ENCODE measurements at places on chromosomes 5 and 9. TPM values are rescaled to one million over a fixed set of nuclear protein-coding genes. Genes with fewer than 3 reads are reported as not detected.
A peak's percentile ranks its signal among the peaks of the same experiment; 100 is the strongest.

Gene PTGS1
- total RNA-seq = 3.9 TPM

Gene PCDHGA10
- 4.3 TPM for total RNA-seq

Gene GLDC
- total RNA-seq = not detected

Gene PRR16
- not detected for total RNA-seq

Gene TNFSF15
- total RNA-seq = 5.2 TPM

Gene IRGM
- total RNA-seq = not detected

Gene SLC34A3
- total RNA-seq = not detected

Gene HTR4
- total RNA-seq = 0.15 TPM

DNA sequence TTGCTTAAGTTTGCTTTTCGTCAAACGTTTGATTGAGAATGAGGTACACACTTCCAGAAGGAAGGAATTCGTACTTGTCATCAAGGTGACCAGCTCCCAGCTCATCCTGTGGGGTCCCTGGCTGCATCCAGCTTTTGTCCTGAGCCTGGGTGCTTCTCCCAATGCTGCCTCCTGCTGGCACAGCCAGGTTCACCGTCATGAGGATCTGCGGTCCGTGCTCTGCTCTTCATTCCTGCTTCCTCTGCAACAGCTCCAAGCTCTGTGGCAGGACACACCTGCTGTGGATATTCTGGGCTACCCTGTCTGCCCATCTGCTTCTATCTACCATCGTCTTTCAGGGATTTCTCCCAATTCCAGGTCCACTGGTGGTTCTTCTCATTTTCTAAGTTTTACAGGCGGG is 13.3 kb upstream of the UBE2QL1 start:
- peak; percentile 29 for DNase-seq

DNA sequence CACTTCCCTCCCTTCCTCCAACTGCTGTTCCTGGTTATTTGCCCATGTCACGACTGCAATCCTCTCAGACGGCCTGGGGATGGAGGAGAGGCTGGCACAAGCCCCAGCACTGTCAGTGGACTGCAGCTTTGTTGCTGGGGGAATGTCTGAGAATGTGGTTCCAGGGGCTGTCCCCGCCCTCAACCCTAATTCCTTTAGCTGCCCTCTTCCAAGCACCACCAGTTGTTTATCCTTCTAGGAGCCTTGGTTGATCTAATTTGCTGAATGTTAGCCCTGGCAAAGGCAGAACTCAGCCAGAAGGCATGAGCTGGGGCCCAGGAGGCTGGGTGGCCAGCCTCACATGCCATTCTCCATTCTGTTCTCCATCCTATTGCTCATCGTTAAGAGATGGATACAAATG is 51.6 kb downstream of the ADAM19 start:
- no peak for DNase-seq

DNA sequence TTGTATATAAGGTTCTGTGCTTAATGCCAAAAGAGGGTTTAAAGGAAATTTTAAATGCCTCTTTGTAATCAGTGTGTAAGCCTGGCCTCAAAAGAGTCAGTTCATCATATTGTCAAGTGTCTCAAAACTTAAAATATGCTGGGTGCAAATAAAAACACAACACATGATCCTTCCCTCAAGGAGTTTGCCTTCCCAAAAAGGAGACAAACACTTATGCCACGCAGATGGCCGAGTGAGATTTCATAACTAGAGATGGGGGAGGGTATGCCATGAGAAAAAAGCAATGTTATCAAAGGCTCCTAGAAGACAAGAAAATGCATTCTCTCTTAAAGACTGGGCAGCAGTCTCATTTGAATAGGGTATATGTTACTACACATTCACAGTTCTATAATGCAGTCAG is 55.2 kb downstream of the FBXO38 start:
- DNase-seq = no peak

GRCh38 chr9:115202181-115202580 is 84.2 kb upstream of the TNC start:
- DNase-seq = no peak

- no peak for DNase-seq
Measured at GRCh38 chr5:167413506-167413905, 877.9 kb upstream of the WWC1 start.

DNA sequence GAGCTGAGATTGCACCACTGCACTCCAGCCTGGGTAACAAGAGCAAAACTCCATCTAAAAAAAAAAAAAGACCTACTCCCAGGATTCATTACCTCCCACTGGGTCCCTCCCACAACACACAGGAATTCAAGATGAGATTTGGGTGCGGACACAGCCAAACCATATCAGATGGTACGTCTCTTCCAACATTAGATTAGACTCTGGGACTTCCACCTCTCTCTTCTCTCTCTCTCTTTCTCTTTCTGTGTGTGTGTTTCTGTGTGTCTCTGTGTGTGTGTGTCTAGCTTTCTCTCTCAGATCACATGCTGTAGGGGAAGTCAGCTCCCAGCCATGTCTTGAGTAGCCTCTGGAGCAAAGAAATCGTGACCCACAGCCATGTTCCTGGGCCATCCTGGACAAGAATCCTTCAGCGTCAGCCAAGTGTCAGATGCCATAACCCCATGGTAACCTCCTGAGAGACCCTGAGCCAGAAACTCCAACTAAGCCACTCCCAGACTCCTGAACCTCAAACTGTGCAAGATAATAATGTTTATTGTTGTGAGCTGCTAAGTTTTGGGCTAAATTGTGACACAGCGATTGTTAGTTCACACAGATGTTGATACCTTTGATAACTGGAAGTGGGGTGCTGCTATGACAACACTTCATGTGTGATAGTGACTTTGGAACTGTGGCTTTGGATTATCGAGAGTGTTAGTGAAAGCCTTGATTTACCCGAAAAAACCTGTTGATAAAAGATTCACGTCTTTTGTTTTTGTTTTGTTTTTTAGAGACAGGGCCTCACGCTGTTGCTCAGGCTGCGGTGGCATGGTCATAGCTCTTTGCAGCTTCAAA is 4.1 kb upstream of the CMBL start:
- DNase-seq = no peak

- DNase-seq = peak; percentile 53
Measured at GRCh38 chr5:58241389-58241788, 218.5 kb downstream of the PLK2 start.

DNA sequence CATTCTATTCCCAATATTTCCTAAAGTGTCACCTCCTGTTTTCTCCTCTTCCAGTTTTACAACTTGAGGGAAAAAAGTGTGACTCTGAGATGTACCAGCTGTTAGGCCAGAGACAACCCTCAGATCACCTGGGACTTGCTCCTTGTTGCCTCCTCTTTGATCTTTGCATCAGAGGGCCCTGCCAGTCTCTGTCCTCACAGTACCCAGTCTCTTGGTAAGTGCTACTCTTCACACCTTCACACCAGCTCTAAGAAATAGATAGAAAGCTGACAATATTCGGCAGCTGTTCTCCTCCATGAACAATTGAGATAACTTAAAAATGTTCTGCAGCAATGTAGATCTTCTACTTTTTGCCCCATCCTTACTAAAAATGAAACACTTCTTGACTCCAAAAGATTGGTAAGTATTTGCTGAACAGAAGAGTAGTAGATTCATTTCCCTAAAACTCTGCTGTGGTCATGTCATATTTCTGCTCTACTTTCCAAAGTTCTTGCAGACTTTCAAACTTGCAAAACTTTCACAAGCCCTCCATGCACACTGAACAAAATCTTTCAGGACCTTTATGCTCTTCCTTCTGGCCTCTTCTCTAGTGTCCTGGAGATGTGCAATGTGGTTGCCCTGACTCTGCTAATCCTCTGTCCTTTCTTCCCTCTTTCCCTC is 188.6 kb downstream of the SNX18 start:
- no peak for DNase-seq

DNA sequence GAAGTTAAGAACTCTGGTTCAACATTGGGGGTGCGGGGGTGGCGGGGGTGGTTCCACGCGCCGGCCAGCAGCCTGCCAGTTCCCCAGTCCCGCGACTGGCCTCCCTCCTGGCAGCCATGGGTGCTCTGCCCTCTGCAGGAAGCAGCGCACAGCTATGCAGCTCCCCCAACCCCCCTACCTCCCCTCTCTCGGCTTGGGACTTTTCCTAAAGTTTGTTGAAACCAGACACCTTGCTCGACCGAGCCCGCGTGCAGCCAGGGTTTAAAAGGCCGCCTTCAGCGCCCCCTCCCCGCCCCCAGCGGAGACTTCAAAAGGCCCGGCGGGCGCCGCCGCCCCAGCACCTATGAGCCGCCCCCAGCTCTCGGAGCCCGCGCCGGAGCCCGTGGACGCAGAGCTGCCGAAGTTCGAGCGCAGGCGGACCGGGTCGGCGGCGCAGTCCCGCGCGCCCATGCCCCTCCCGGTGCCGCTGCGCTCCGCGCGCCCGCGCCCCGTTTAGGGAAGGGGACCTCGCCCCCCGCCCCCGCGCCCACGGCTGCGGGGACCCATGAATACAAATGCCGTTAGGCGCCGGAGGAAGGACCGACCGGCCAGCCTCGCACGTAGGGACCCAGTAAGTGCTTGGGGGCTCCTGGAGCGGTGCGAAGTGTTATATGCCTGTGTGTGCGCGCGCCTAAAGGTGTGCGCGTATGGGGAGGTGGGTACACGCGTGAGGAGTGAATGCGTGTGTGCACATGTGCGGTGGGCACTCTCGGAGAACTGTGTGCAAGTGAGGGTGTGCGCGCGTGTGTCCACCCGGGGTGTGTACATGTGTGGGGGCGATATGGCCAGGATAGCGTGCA is 1.4 kb upstream of the COL27A1 start:
- DNase-seq = peak; percentile 46

DNA sequence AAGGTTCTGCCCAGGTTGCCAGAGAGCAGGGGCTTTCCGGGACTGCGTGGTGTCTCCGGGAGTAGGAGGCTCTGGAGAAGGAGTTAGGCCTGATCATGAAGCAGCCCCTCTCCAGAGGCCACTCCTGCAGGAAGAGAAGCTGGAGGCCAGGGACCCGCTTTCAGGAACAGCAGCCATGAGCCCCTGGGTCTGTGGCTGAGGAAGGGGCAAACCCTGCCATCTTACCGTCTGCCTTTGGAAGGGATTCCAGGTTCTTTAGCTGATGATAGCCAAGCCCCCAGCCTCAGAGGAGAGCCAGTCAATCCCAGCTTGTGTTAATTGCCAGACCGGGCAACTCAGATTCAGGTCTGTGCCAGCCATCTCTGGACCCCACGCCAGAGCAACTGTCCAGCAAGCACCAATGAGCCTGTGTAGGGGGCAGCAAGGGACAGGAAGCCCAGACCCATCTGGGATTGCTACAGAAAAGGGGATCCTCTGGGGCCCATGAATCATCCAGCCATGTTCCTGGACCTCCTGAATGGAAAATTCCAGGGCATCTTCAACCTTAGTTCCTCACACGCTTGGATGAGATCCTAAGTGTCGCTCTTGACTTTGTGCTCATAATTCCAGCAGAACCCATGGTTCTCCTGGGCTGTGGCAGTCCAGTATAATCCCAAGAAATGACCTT is 42.7 kb upstream of the MVB12B start:
- no peak for DNase-seq

GRCh38 chr5:3362606-3362910 is 233.1 kb upstream of the IRX1 start:
- DNase-seq = no peak

DNA sequence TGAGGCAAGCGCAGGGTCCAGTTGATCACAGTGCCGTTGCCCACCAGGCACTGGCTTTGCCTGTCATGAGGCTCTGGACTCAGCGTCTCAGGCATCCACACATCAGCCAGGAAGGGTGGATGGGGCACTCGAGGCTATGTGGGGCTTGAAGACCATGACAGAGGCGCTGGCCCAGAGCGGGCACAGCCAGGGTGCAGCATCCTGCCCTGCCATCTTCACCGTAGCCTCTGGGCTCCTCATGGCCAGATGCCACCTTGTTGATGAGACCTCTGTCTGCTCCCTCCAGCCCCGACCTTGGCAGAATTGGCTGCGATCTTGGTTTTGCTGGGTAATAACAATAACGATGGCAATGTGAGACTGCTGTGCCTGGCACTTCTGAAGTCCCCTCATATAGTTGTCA is 404.2 kb upstream of the IRX2 start:
- no peak for DNase-seq

GRCh38 chr9:16763946-16764345 is 106.5 kb downstream of the BNC2 start:
- DNase-seq = no peak
